ENCODE measurements at places on chromosomes 4 and X.

- DNase-seq = no peak
These were observed 94.2 kb downstream of the CXCL13 start for GRCh38 chr4:77699731-77700210.

DNA sequence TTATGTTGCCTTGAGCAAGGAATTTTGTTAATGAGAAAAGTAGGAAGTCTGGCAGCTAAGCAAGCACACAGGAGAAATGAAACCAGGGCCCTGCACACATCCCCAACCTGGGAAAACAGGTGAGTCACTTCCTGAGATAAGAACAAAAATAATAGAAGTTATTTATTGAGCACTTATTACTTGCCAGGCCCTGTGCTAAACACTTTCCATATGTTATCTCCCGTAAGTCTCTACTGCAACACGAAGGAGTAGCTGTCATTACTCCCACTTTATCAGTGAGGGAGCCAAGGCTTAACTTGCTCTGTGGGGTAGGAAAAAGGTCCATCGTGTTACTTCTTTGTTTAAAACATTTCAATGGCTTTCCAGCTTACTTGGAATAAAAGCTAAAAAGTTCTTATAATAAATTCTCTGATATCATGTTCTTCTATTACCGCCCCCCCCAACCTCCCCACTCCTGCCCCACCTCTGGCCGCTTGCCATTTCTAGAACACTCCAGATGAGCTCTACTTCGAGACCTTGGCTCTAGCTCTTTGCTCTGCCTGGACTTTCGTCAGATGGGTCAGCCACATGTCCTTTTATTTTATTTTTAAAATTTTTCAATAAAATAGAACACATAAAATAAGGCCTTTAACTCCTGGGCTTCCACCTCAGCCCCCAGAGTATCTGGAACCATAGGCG lies 36.3 kb upstream of the PLAC8 start:
- DNase-seq = no peak

- DNase-seq = no peak
These were observed 198.0 kb downstream of the GUCY2F start for GRCh38 chrX:109283870-109284269.

DNA sequence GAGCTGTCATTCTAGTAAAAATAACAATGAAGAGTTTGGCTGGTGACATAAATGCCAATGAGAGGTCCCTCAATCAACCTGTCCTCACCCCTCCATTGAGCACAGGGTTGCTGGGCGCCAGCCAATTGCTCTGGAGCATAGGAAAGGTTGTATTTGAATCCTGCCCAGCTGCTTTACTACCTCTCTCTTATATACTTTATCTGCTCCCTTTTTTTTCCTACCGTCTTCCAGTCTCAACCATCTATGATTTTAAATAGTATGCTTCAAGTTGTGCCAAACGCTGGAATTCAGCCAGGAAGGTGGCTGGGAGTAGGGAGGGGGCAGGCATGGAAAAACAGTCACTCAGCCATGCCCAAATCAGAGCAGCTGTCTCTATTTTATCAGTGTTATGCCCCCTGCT lies 153.8 kb downstream of the NR3C2 start:
- DNase-seq = no peak

DNA sequence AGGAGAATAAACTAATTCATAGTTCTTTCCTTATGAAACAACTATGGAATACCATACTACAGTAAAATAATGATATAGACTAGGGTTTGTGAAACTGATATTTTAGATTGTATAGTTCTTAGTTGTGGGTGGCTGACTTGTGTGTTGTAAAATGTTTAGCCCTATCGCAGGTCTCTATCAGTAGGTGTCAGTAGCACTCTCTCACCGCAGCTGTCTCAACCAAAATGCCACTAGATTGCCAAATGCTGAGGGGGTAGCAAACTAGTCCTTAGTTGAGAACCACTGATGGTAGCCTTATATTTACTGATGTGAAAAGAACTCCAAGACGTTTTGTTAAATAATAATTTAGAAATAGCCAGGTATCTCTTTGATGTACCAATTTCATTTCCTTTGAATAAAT lies 48.1 kb downstream of the RHOXF2B start:
- no peak for DNase-seq

DNA sequence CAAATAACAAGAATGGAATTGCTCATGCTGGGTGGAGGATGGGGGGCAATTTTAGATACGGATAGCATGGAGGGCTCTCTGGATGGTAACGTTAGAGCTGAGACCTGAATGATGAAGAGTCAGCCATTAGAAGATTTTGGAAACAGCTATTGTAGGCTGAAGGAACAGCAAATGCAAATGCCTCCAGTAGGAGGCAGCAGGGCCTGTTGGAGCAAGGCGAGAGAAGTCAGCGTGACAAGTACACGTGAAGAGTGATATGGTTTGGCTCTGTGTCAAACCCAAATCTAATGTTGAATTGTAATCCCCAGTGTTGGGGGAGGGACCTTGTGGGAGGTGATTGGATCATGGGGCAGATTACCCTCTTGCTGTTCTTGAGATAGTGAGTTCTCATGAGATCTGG lies 59.3 kb upstream of the SOD3 start:
- DNase-seq = no peak

GRCh38 chrX:17154001-17154400 lies 207.5 kb downstream of the REPS2 start:
- no peak for DNase-seq

All from mesothelial cell of epicardium (in vitro differentiated cells).